ENCODE measurements at places on chromosomes 3 and 15.

- no peak for DNase-seq
Measured at GRCh38 chr3:13750731-13751130, 129.1 kb downstream of the WNT7A start.

GRCh38 chr15:95742836-95743235, 587.7 kb upstream of the NR2F2 start:
- DNase-seq: no peak

DNA sequence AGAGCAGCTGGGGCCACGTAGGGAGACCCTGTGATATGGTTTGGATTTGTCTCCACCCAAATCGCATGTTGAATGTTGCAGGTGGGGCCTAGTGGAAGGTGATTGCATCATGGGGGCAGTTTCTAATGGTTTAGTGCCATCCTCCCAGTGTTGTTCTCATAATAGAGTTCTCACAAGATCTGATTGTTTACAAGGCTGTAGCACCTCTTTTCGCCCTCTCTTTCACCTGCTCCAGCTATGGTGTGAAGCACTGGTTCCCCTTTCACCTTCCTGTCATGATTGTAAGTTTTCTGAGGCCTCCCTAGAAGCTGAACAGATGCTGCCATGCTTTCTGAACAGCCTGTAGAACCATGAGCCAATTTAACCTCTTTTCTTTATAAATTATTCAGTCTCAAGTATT, 198.9 kb upstream of the CBLB start:
- DNase-seq: no peak

DNA sequence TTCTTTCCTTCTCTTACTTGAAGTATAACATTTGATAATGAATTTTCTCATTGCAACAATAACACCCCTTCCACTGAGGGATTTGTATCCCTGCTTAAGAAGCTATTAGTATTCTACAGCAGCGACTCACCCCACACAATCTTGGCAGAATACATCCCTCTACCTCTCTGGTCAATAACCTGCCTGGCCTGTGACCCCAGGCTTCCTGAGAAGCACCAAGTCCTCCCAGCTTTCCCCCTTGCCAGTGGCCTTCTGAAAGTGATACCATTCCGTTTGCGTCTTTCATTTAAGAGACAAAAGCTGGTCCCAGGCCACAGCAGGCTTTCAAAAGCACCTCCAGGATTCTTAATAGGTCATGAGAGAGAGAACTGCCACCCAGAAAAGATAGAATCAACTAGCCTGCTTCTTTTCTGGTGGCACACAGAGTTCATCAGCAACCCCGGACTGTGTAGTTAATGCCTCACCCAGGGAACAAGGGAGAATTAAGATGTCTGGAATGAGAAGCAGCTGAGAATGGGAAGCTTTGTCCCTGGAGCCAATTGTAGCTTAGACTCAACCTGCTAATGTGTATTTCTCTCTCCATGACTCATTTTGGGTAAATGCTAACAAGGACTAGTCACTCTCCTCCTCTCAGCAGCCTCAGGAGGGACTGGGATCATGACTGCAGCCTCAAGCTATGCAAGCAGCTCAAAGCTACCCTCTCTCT, 101.0 kb upstream of the CPNE4 start:
- no peak for DNase-seq

DNA sequence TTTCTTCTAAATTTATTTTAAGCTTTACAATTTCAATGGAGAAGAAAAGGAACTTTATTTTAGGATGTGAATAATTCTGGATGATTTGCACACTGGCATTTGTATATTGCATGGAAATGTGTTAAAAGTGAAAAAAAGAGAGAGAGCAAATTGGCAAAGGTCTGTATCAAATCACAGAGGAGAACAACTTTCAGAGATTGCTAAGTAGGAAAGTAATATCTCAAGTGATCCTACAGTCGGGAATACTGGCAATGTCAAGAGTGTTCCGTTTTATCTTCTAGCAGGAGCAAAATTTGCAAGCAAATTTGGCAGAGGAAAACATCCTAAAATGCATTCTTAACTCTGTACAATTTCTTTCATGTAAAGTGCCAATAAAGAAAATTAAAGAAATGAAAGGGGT, 97.1 kb upstream of the TMC3 start:
- no peak for DNase-seq

DNA sequence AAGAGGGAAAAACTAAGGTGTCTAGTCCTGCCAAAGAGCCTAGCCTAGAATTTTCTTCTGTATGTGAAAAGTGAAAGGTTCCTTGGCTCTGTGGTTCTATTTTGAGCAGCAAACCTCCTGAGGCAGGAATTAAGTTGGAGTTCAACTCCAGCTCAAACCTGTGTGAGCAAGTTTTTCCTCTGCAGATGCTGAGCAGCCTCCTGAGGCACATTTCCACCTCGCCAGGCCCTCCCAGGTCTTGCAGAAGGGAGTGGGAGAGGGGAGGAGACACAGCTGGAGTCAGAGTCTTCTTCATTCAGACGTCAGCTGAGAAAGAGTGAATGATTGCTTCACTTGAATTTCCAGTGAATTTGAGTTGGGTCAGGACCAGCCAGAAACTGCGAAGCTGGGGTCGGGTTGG, 69.5 kb upstream of the ETV5 start:
- no peak for DNase-seq

DNA sequence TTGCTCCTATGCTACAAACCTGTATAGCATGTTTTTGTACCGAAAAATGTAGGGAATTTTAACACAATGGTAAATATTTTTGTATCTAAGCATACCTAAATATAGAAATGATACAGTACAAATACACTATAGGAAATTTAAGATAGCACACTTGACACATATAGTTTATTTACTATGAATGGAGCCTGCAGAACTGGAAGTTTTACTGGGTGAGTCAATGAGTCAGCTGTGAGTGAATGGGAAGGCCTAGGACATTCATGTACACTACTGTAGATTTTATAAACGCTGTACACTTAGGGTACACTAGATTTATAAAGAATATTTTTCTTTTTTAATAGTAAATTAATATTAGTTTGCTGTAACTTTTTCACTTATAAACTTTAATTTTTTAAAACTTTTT, 707.7 kb upstream of the EPHA6 start:
- no peak for DNase-seq

GRCh38 chr3:16529264-16529663, 15.8 kb upstream of the RFTN1 start:
- DNase-seq: no peak

GRCh38 chr15:70196372-70197316, 98.9 kb upstream of the TLE3 start:
- peak; percentile 16 for DNase-seq

DNA sequence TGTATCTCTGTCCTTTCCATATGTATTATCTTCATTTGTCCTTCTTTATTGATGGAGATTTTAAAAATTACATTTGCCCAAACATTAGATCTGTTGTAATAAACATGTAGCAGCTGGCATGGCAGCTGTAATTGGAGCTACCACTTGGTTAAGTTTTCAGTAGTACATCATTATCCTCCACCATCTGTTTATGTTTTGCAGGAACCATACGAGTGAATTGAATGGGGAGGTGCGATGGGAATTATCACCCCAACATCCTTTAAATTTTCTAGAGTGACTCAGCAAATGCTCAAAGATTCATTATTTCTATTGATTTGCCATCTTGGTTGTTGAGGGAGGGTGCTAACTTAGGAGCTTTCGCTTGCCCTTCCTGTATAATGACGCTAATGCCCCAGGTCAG, 32.6 kb upstream of the NOX5 start:
- DNase-seq: no peak

GRCh38 chr3:177742273-177742672, 545.0 kb upstream of the TBL1XR1 start:
- no peak for DNase-seq

GRCh38 chr3:148953094-148953493, 38.2 kb upstream of the GYG1 start:
- no peak for DNase-seq

DNA sequence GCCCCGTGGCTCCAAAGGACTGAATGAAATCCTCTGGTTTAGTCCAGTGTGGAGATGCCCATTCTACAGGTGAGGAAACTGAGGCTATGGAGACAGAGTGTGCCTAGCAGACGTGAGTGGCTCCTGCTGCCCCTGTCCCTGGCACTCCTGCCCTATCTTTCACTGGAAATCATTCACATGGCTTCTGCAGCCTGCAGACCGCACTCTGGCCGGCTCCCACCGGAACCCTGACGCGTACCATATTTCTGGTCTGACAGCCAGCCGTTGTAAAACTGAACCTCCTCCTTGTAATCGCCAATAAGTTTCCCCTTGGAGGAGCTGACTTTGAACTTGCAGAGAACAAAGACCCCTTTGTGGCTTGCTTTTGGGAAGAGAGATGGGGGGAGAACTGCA, 136.5 kb downstream of the CHSY1 start:
- no peak for DNase-seq

- no peak for DNase-seq
Measured at GRCh38 chr15:73986055-73986775, 5.9 kb downstream of the STOML1 start.

GRCh38 chr3:37249717-37250116, 75.3 kb upstream of the LRRFIP2 start:
- no peak for DNase-seq

DNA sequence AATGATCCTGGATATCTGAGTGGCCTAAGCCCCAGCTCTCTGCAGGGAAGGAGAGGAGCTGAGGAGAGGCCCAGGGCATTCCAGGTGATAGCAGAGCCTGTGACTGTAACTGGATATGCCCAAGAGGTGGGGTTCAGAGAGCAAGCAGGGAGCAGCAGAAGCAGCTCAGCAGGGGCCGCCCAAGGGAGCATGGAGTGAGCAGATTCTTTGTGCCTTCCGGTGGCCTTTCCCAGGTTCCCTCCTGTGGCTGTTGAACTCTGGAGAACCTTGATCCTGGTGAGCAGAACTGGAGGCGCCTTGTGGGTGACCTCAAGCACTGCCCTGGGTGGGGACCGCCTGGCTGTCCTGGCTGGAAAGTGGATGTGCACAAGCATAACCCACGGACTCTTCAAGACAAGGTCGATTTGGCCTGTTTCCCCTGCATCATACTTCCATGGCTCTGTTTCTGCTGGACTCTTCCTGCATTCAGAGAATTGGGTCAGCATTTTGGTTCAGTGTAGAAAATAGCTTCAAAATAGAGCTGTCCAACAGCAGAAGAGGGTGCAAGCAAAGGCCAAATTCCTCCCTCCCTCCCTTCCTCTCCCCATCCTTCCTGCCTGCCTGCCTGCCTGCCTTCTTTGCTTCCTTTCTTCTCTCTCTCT, 76.1 kb downstream of the ARNT2 start:
- DNase-seq: no peak

- DNase-seq: no peak
Measured at GRCh38 chr15:84832448-84833040, 15.4 kb downstream of the ALPK3 start.

DNA sequence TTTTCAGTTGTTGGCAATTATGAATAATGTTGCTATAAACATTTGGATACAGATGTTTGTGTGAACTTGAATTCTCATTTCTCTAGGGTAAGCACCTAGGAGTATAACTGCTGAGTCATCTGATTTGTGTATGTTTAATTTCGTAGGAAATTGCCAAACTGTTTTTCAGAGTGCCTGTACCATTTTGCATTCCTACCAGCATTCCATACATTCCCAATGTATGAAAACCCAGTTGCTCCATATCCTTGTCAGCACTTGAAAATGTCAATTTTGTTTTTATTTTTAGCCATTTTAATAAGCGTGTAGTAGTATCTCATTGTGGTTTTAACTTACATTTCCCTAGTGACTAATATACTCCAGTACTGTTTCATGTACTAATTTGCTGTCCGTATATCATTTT, 98.5 kb upstream of the TSC22D2 start:
- no peak for DNase-seq

- no peak for DNase-seq
Measured at GRCh38 chr3:32373844-32374243, 17.8 kb upstream of the CMTM7 start.

- no peak for DNase-seq
Measured at GRCh38 chr3:149384167-149384566, 6.7 kb upstream of the TM4SF1 start.

DNA sequence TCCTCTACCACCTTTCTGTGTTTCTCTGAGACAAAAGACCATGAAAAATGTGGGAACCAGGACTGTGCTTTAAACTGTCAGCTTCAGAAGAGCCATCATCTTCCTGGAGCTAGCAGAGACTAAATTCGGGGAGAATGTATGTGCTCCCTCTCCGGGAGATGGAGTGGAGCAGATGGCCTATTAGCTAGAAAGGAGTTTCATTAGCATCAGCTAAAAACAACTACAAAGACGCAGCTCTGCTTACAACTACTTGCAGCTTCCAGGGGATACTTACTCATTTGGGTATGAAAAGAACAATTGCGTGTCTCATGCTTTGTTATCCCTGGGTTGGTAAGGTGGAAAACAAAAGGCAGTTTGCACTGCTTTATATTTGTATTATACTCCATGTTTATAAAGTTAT, 159.6 kb downstream of the MFSD1 start:
- no peak for DNase-seq

DNA sequence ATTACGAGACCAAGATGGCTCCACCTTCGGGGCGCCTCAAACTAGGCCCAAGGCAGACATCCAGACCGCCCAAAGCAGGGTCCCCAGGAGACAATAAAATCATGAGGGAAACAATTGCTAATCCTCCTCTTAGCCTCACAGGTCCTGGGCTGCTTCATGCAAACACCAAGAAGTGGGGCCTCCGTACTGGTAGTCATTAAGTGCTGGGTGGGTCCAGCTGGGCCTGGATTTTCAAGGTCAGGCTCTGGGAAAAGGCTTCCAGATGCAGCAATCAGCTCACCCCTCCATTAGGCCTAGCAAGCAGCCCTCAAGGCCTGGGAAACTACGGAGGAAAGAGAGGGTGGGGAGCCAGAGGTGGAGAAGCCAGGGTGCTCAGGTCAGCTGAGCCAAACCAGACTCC, 634 bp downstream of the FBXL22 start:
- DNase-seq: no peak

DNA sequence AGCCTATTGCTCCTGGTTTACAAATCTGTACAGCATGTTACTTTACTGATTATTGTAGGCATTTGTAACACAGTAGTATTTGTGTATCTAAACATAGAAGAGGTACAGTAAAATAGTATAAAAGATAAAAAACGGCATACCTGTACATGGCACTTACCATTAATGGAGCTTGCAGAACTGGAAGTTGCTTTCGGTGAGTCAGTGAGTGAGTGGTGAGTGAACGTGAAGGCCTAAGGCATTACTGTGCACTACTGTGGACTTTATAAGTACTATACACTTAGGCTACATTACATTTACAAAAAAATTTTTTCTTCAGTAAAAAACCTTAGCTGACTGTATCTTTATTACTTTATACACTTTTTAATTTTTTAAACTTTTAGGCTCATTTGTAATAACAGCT, 90.9 kb downstream of the RAP2B start:
- DNase-seq: no peak

GRCh38 chr3:142987080-142987700, 14.2 kb upstream of the U2SURP start:
- DNase-seq: no peak

Data from activated T-cell treated with anti-CD3 and anti-CD28 coated beads for 4 hours (primary cell).